ENCODE measurements at places on chromosomes 7 and 10.

DNA sequence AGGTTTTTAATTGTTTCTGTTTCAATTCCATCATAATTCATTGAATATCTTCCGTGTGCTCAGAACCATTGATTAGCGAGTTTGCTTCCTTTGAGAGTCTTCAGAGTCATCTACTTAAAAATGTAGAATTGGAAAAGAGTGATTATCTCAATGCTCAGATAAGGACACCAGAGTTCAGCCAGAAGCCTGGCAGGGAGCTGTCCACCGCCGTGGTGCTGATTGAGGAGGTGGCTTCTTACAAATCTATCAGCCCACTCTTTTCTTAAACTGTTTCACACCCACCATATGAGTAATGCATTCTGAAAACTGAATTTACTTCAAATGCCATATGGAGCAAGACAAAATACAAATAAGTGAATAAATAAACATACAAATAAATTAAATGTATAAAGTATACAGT lies 79.3 kb downstream of the INSYN2A start:
- peak; percentile 58 for DNase-seq

DNA sequence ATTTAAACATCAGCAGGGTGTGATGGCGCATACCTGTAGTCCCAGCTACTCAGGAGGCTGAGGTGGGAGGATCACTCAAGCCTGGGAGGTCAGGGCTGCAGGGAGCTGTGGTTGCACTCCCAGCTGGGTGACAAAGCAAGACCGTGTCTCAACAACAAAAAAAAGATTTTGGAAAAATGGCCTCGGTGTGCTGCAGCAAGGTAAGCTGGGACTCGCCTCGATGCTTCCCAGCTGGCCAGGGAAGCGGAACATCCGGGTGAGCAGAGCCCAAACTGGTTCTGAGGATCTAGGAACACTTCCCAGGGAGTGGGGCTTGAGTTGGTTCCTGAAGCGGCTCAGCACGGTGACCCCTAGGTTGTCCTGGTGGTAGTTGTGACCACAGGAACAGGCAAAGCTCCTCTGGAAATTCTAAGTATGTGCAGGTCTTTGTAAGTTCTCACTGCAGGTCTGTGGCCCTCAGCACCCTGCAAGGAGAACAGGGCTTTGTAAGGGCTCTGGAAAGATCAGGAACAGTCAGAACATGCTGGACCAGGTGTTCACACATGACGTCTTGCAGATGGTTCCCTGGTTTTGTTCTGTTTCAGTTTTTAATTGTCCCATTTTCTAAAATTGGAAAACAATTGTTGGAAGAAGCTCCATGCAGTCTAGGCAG lies 38.6 kb upstream of the ZMIZ2 start:
- no peak for DNase-seq

GRCh38 chr7:112765105-112765504 lies 25.1 kb downstream of the TMEM168 start:
- DNase-seq = no peak

GRCh38 chr7:77680266-77680665 lies 16.0 kb upstream of the RSBN1L start:
- DNase-seq = no peak

DNA sequence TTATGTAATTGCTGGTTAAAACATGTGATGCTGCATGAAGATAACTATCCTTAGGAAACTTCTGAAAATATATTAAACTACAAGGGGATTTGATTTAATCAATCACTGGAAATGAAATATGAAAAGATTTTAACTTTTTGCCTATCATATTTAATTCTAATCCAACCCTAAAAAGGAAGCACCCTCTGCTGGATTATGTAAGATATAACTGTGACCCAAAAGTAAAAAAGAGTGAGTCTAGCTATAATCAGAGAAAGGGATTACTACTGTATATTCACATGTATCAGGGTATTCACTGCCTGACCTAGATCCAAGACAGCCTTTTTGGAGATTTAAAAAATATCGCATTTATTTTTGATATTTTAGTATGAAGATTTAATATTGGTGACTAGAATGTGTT lies 295.5 kb downstream of the MDFIC start:
- DNase-seq = peak; percentile 39

DNA sequence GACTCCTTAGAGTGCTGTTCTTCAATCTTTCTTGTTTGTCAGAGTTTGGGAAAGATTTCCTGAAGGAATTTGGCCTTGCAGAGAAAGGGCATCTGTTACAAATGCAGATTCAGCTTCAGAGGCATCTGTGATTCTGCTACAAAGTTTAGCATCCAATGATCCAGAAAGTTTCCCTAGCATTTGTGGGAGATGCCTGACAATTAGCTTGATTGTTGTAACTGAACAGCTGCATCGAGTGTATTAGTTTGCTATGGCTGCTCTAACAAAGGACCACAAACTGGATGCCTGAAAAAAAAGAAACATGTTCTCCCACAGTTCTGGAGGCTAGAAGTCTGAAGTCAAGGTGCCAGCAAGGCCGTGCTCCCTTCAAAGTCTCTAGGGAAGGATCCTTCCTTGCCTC lies 365.1 kb downstream of the GRID1 start:
- DNase-seq = no peak

- no peak for DNase-seq
These were observed 3.8 kb downstream of the VPS41 start for GRCh38 chr7:38905056-38905759.

All from GM23248 (cell line).